ENCODE measurements at places on chromosomes 3 and 15.

DNA sequence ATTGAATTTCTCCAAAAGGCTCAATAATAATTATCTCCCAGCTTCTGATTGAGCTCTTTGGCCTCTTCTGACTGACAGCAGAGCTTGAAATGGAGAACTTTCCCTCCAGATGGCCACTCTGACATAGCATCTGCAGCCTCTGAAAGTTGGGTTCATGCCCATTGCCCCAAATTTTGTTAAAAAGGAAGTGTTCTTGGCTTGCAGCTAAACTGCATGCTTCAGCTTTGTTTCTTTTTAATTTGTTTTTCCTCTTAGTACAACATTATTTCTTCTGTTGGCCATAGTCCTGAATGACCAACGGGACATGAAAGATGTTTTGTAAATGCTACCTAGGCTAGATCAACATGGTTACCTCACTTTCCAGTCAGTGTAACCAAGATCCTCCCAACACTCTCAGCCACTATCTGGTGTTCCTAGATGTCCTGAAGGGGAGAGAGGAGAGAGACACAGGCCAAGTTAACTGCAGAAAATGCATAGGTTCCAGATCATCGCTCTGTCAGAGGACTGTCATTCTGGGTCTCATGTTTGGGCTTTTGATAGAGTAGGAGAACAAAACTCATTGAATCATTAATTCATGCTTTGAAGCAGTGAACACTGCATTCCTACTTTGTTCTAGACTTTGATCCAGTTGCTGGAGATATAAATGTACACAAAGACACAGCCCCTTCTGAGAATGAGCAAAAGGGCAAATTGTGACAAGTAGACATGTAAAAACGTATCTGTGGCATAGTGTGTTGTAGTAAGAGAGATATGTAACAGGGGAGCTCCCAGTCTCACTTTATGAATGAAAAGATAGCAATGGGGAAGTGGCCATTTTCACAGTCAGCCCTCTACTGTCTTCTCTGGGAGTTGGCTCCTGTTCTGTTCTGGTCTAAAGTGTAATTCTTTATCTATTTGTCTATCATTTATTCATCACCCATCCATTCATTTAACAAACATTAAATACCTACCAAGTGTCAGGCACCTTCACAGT, 156.2 kb downstream of the ZNF621 start:
- no peak for DNase-seq

DNA sequence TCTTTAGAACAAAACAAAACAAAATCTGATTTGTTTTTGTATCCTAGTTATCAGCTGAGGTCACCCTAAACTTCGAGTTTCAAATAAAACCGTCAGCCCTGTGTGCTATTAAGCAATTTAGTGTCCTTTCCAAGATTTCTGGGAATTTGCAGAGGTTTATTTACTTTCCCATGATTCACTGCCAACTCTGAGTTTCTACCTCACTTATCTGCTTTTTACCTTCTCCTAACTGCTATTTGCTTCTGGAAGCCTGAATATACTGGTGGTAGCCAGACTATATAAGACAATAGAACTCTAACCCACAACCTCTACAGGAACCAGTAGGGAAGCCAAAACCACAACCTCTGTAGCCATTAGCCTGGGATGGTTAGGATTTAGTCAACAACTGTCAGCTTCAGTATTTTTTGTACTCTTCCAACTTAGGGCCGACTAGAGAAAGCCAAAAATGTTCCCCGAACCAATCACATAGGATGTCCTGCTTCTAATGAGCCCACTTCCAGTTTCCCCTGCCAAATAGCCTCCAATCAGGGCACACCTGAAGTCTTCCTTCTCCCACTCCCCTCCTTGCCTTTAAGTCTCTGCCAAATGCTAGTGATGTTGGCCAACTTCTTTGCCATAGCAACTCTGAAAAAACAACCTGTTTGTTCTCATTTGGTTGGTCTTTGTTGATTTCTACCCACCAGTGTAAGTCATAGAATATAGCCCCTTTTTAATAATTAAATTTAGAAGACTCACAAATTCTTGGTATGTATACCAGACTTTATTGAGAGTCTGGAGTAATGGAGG, 273.1 kb downstream of the ULK4 start:
- no peak for DNase-seq

- no peak for DNase-seq
Observed at GRCh38 chr3:56113231-56113630, 355.0 kb downstream of the ERC2 start.

DNA sequence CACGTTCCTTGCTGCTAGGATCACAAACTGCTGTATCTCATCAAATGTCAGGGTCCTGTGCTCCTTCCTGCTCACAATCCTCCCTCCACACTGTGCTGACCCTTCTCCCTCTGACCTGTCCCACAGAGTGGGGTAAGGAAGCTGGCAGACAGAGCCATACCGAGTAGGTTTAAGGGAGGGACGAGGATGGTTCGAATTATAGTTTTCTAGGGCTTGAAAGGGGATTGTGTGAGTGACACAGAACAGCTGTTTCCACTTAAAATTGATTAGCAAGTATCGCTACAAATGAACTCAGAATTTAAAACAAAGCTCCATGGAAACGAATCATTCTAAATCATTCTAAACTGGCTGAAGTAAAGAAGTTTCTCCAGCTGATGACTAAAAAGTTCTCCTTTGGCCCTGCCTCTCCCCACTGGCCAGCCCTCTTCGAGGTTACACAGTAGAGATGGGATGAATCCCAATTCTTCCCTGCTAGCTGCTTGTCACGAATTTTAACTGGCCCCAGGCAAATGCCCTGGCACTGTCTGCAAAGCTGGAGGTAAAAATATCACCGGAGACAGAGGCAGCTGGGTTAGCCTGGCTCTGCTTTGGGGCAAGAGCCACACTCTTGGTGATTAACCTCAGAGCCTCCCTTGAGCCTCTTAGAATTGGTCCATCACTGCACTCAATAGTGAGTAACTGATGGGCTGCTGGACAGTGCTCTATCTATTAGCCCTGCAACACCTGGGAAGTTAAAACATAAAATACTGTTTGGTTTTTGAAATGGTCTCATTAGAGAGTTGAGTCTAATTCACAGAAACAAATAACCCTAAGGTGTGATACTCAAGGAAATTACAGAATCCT, 194.9 kb downstream of the CHST2 start:
- DNase-seq, result no peak

DNA sequence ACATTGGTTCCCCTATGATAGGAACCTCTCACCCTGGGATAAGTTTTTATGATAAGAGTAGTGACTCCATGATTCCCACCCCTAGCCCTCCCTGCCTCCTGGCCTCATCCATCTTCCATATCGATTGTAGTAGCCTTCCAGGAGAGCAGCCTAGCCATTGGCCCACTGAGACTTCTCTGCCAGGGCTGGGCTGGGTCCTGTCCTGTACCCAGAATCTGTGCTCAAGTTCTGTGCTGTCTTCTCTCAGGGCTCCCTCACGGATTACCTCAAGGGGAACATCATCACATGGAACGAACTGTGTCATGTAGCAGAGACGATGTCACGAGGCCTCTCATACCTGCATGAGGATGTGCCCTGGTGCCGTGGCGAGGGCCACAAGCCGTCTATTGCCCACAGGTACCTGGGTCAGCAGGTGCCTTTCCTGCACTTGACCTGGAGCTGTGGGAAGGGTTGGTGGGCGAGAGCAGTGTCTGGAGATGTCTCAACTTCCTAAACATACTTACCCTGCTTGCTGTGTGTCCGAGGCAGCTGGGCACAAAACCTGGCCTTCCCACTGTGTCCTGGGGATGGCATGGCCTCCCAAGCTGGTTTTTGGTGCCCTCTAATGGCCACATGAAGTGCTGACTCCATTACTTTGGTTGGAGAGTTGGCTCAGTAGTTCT, 16.6 kb upstream of the EXOG start:
- DNase-seq, result peak; percentile 60

GRCh38 chr3:197798863-197799262, 7.8 kb downstream of the LRCH3 start:
- DNase-seq, result no peak

DNA sequence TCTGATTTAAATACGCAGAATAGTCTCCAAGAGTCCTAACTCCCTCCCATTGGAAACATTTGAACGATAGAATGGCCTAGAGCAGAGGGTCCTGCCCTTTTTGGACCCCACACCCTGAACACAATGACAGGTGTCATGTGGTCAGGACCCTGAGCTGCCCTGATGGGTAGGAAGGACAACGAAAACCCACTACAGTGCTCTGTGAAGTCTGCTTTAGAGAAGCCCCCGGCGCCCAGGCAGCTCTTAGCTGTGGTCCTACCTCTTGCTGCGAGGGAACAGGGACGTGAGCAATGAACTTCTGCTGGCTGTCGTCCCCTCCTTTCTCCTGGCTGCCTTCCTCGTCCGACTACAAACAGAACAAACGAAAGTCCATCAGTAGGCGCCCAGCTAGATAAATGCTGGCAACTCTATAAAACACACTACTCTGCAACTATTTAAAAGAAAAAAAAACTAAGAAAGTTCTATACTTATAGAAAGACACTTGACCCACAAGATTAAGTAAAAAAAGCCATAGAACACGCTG, 8.7 kb upstream of the RAB43 start:
- no peak for DNase-seq

GRCh38 chr3:129469026-129469425, 29.0 kb downstream of the IFT122 start:
- no peak for DNase-seq

DNA sequence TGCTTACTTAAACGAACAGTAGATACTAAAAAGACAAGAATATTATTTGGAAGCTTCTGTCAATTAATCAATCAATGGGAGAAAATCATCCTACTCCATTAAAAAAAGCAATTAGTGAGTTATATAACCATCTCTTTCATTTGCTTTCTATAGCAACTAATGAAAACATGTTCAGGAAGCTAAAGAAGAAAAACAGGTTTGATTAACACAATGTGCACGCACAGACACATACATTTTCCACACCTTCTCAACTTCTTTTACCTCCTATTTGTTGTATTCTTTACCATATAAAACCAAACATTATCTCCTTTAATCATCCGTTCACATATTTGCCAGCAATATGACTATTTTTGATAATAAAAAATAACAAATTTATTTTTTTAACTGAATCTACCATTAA, 111.3 kb downstream of the GBE1 start:
- no peak for DNase-seq

- DNase-seq, result no peak
Observed at GRCh38 chr15:89963301-89964231, 37.6 kb upstream of the ZNF710 start.

- no peak for DNase-seq
Observed at GRCh38 chr3:17709236-17709810, 33.1 kb downstream of the TBC1D5 start.
